ENCODE measurements at places on chromosomes 1 and 21. TPM values are rescaled to one million over a fixed set of nuclear protein-coding genes. Genes with fewer than 3 reads are reported as not detected.

Gene FCRL2
- total RNA-seq, result not detected

GRCh38 chr1:239814306-239814881, 277.3 kb upstream of the FMN2 start:
- DNase-seq, result no peak

DNA sequence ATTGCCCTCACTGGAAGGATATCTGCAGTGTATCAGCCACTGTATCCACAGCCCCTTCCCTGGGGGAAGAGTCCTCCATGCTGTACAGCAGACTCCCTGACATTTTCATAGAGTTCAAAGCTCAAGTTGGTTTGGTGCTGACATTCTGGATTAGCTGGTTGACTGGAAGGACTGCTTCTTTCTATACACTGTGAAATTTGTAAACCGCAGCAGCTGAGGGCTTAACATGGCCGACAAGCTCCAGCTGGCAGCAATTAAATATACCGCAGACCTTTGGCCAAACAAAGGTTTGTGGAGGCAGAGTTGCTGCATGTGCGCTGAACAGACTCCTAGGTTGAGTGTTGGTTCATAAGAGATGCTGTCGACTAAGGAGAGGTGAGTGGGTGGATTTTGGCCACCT, 126.4 kb downstream of the DHRS3 start:
- DNase-seq, result no peak

- DNase-seq, result peak; percentile 47
Observed at GRCh38 chr1:91792489-91793071, 93.4 kb downstream of the TGFBR3 start.

DNA sequence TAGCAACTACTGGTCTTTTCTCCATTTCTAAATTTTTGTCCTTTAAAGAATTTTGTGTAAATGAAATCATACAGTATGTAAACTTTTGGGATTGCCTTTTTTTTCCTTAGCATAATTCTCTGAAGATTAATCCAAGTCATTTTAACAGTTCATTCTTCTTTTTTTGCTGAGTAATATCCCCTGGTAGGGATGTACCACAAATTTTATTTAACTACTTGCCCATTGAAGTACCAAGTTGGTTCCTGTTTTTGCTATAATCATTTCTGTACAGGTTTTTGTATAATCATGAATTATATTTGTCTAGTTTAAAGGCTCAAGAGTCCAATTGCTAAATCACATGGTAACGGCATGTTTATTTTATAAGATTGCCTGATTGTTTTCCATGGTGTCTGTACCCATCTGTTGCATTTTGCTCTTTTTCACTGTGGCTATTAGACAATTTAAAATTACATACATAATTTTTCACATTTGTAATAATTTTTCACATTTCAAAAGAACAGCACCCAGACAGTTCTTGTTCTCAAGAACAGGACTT, 891.1 kb downstream of the USP25 start:
- no peak for DNase-seq

DNA sequence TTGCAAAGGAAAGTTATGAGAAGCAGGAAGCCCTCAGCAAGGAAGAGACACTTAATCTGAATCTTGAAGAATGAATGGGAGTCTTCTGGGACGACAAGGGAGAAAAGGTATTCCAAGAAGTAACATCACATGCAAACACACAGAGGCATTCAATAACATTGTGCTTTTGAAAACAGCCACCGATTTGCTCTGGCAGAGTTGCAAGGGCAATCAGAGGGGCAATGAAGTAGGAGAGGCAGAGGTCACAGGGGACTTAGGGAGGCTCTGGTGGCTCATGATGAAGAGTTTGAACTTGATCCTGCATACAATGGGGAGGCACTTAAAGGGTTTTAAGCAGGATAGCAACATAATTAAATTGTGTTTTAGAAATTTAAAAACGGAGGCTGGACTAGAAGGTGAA, 107.7 kb downstream of the DDX20 start:
- DNase-seq, result no peak
